NCI-H226 (cell line): ENCODE measurements at places on chromosomes 16 and 17.

DNA sequence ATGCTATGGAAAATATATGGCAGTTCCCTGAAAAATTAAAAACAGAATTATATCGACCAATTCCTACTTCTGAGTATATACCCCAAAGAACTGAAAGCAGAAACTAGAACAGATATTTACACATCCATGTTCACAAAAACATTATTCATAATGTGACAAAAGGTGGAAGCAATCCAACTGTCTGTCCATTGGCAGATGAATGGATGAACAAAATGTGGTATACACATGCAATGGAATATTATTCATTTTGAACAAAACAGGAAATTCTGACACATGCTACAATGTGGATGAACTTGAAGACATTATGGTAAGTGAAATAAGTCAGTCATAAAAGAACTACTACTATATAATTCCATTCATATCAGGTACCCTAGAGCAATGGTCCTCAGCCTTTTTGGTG is 263.5 kb upstream of the AXIN2 start:
- DNase-seq = no peak

DNA sequence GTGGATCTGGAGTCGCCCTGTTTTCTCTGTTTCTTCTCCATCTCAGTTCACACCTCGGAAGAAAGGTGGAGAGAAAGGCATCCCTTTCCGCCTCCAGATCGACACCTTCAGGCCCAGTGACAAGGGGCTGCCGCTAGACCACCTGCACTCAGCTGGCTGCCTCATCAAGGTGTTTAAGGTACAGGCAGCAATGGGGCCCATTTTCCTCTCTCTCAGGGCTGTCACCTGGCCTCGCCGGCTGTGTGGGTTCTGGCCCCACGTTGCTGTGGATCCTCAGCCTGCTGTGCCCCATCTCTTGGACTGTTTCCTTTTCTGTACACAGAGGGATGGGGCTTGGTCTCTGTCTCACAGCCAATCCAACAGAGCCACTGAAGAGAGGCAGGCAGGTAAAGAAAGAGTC is 17.4 kb upstream of the STAC2 start:
- DNase-seq = no peak

DNA sequence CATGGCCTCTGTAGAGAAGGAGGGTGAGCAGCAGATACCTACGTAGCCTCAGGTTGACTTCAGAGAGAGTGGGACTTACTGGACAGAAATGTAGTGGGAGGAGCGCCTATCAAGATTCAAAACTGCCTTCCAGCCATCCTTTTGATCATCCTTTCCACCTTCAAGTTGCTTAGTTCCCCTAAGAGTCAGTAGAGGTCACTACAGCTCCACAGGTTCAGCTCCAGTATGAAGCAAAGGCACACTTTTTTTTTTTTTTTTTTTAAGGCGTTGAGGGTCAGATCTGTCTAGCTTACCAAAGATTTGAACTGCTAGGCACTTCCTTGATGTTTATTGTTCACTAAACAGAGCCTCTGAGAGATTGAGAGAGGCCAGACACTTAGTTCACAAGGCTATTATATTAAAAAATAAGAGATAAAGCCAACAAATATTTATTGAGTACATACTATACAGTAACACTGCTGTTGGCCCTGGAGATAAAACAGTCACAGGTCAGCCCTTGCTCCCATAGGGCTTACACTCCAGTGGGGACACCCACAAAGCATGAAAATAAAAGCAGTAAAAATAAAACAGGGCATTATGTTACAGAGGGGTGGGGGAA is 3.1 kb downstream of the RNF227 start:
- peak; percentile 60 for DNase-seq

DNA sequence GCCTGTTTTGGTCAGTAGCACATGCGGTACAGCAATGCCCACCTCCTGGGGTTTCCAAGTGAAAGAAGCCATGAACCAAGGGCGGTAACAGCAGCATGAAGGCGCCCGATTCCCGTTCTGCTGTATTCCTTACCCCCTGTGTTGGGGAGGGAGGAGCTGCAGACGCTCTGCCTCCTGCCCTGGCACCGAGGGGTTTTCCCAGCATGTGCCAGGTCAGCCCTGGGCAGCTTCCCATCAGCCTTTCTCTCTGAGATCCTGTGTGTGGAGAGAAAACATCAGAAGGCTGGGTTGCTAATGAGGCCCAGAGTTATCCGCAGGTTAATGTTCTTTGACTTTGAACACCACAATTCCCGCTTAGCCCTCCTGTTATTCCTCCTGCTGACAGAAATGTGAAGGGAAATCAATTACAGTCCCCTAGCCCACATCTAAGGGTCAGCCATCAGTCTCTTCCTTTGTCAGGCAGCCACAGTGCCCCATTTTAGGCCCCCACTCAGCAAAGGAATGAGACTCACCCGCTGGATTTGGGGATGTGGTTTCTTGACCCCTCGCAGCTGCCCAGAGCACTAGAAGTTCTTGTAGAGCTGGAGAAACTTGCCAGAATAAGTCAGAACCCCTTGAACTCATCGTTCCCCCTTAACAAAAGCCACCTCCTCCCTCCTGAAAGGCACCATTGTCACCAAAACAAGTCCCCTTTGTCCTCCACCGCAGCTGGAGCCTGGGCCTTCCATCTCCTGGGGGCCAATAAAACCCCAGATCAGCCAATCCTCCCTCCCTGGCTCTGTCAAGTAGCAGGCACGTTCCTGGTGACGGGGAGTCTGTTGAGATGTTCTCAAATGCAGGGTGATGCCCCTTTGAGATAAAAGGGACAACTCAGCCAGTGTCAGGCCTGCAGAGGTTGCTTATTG is 168.5 kb downstream of the KATNIP start:
- DNase-seq = no peak
